Breast epithelium (tissue), 4 donors: ENCODE measurements at places on chromosomes 13 and 19.

GRCh38 chr19:4713384-4713951, 10.2 kb downstream of the DPP9 start:
- H3K36me3 ChIP-seq = no peaks in the 10 kb centered on the region
- H3K27ac ChIP-seq = peak overlapping the region; percentile 88
- H3K27me3 ChIP-seq = no peaks in the 10 kb centered on the region
- peaks cover 18% of the 10 kb centered on the region for H3K4me1 ChIP-seq

DNA sequence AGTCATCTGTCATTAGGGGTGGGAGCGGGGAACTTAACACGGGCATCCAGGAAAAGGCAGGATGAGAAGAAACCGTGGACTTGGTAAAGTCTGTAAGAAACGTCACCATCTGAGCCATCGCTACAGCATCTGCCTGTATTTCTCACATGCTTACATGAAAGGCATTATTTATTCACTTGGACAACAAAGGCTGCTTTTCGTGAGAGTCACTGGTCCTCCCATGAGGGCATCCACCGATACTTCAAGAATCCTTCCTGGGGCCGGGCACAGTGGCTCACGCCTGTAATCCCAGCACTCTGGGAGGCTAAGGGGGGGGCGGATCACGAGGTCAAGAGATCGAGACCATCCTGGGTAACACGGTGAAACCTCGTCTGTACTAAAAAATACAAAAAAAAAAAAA, 16.1 kb downstream of the ZNF446 start:
- no peak overlapping the region for H3K4me3 ChIP-seq
- no peak for DNase-seq
- H3K36me3 ChIP-seq = no peaks in the 10 kb centered on the region
- H3K27ac ChIP-seq = no peak overlapping the region
- H3K4me1 ChIP-seq = no peaks in the 10 kb centered on the region

DNA sequence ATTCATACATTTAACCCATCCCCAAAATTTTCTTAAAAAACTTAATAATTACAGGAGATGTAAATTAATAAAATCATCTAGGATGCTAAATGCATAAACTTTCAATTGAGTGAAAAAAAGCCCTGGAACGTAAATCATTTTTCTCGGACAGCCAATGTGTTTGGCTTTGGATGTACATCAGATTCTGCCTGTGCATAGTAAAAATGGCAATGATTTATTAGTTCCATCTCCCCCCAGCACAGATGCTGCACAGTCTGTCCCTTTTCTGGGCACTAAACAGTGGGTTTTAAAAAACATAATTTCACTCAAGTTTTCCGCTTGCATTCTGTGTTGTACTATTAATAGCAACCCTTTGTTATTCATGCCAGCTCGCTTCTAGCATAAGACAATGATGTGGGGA, 147.7 kb downstream of the TM9SF2 start:
- H3K27me3 ChIP-seq = no peaks in the 10 kb centered on the region
- H3K4me3 ChIP-seq = no peak overlapping the region
- H3K27ac ChIP-seq = no peak overlapping the region
- no peaks in the 10 kb centered on the region for H3K36me3 ChIP-seq

DNA sequence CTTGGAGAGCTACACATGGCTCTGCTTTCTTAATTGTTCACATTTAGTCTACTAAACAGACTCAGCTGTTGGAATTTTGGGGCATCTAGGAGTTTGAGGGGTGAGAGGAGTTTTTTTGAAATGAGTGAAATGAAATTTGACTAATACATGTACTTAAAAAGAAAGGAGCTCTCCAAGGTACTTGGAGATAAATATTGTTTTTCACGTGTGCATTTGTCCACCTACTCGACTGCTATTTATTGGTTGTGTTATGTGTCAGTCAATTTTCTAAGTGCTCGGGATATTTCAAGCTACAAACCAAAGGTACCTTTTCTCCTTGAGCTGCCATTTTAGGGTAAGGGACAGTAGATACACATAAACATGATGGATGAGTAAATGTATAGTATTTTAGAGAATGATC, 697.0 kb downstream of the LIG4 start:
- H3K4me1 ChIP-seq = no peaks in the 10 kb centered on the region
- H3K4me3 ChIP-seq = no peak overlapping the region

DNA sequence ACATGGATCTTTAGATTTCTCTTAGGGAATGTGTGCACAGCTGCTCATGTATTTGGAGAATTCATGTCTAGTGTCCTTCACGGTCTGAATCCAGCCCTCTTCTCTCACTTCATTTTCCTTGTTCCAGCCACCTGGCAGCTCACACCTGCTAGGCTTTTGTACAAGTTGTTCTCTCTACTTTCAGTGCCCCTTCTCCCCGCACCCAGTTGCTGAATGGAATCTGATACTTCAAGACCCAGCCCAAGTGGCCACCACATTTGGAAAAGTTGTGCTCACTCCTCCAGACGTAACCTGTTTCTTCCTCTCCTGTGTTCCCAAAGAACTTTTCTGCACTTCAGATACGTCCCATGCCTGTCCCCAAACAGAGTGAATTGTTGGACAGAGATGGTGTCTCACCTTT, 235.6 kb downstream of the SHISA2 start:
- no peak overlapping the region for H3K4me3 ChIP-seq
- no peaks in the 10 kb centered on the region for H3K27me3 ChIP-seq
- H3K36me3 ChIP-seq = no peaks in the 10 kb centered on the region
- H3K27ac ChIP-seq = no peak overlapping the region

GRCh38 chr19:47520839-47521238, 6.0 kb upstream of the NAPA start:
- no peak overlapping the region for H3K4me3 ChIP-seq
- no peaks in the 10 kb centered on the region for H3K4me1 ChIP-seq
- DNase-seq = no peak

DNA sequence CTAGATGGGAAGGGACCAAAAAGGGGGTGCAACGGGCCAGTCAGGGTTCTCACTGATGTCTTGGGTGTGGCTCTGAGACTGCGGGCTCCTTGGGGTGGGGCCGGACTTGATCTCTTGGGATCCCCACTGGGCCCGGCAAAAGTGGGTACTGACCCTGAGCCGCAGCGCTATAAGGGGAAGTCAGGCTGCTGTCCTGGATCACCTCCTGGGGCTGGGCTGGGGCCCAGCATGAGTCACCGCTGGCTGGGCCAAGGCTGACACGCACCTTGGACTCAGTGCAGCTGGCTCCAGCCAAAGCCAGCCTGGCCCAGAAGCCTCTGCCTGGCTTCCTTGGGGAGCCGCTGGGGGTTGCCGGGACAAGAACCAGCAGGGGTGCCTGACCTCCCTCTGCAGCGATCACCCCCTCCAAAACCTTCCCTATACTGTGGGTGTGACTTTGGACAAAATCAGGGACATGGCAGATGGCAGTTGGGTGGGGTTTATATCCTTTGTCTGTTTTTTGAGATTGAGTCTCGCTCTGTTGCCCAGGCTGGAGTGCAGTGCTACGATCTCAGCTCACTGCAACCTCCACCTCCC, 617 bp upstream of the IQCN start:
- H3K36me3 ChIP-seq = no peaks in the 10 kb centered on the region

- H3K27me3 ChIP-seq = no peaks in the 10 kb centered on the region
- no peaks in the 10 kb centered on the region for H3K36me3 ChIP-seq
- no peak overlapping the region for H3K27ac ChIP-seq
- H3K4me3 ChIP-seq = no peak overlapping the region
- no peak for DNase-seq
These were observed 643.9 kb downstream of the DIAPH3 start for GRCh38 chr13:59519819-59520218.

DNA sequence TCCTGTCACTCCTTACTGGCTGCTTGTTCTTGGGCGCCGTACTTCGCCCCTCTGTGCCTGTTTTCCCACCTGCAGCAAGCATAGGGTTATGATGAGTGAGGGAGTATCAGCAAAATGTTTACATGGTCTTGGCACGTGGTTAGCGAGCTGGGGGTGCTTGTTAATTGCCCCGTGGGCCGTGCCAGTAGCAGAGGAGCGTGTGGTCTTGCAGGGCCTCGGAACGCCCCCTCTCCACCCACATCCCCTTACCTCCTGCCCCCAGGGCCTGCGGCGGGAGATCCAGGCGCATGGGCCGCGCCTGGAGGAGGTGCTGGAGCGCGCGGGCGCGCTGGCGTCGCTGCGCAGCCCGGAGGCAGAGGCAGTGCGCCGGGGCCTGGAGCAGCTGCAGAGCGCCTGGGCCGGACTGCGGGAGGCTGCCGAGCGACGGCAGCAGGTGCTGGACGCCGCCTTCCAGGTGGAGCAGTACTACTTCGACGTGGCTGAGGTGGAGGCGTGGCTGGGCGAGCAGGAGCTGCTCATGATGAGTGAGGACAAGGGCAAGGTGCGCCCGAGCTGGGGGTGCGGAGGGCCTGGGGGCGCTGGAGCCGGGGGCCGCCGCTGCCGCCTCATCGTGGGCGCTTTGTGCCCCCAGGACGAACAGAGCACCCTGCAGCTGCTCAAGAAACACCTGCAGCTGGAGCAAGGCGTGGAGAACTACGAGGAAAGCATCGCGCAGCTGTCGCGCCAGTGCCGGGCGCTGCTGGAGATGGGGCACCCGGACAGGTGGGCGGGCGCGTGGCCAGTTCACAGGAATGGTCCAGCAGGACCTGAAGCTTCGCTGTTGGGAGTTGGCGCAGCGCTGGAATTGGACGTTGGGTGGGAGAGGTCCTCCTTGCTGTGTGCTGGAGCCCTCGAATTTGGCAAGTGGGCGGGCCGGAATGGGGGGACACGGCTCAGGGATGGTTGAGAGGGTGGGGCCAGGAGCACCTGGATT, 22.5 kb upstream of the SHKBP1 start:
- peaks cover 15% of the 10 kb centered on the region for H3K27me3 ChIP-seq
- no peak overlapping the region for H3K4me3 ChIP-seq
- no peaks in the 10 kb centered on the region for H3K4me1 ChIP-seq
- H3K27ac ChIP-seq = no peak overlapping the region
- H3K36me3 ChIP-seq = no peaks in the 10 kb centered on the region

DNA sequence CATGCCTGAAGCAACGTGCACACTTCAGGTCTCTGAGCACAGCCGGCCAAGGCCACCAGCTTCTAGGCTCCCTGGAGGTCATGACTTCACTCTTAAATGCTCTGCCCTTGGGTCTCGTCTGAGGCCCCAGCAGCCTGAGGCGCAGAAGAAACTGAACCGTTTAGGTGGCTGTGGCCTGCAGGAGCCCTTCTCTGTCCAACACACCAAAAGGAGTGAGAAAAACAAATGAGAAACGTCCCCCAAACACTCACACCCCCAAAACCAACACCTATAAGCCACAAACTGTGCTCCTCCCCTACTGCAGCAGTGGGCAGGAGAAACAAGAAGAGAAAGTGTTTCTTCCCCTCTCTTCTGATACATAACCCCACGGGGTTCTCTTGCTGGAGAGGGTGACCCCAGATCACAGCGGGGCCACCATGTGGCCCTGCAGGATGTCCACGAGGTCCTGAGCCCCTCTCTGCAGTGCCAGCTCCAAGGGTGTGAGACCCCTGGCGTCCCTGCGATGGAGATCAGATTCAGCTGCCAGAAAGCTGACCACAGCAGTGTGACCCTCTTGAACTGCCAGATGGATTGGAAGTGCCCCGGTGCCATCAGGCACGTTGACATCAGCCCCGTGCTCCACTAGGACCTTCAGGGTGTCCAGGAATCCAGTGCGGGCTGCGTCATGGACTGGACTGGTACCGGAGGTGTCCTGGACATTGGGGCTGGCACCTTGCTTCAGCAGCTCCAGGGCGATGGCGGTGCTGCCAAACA, 1.0 kb upstream of the KRI1 start:
- H3K27me3 ChIP-seq = no peaks in the 10 kb centered on the region
- peaks cover 12% of the 10 kb centered on the region for H3K4me1 ChIP-seq
- H3K4me3 ChIP-seq = peak overlapping the region; percentile 91

GRCh38 chr13:24717217-24717616, 37.0 kb downstream of the ATP12A start:
- no peaks in the 10 kb centered on the region for H3K36me3 ChIP-seq
- H3K4me1 ChIP-seq = no peaks in the 10 kb centered on the region
- H3K27me3 ChIP-seq = no peaks in the 10 kb centered on the region
- H3K27ac ChIP-seq = no peak overlapping the region
- no peak overlapping the region for H3K4me3 ChIP-seq

GRCh38 chr13:111076155-111077013, 38.7 kb upstream of the ARHGEF7 start:
- H3K36me3 ChIP-seq = no peaks in the 10 kb centered on the region
- H3K4me1 ChIP-seq = no peaks in the 10 kb centered on the region
- no peak overlapping the region for H3K27ac ChIP-seq
- no peak overlapping the region for H3K4me3 ChIP-seq
- DNase-seq = no peak

- no peak for DNase-seq
- no peaks in the 10 kb centered on the region for H3K4me1 ChIP-seq
- H3K4me3 ChIP-seq = no peak overlapping the region
- no peak overlapping the region for H3K27ac ChIP-seq
These were observed 441.7 kb downstream of the OXGR1 start for GRCh38 chr13:96552559-96552958.
